ENCODE measurements at places on chromosomes 3 and 15. TPM values are rescaled to one million over a fixed set of nuclear protein-coding genes. Genes with fewer than 3 reads are reported as not detected.

- DNase-seq, result no peak
These were observed 106.0 kb downstream of the MYH15 start for GRCh38 chr3:108404368-108404767.

DNA sequence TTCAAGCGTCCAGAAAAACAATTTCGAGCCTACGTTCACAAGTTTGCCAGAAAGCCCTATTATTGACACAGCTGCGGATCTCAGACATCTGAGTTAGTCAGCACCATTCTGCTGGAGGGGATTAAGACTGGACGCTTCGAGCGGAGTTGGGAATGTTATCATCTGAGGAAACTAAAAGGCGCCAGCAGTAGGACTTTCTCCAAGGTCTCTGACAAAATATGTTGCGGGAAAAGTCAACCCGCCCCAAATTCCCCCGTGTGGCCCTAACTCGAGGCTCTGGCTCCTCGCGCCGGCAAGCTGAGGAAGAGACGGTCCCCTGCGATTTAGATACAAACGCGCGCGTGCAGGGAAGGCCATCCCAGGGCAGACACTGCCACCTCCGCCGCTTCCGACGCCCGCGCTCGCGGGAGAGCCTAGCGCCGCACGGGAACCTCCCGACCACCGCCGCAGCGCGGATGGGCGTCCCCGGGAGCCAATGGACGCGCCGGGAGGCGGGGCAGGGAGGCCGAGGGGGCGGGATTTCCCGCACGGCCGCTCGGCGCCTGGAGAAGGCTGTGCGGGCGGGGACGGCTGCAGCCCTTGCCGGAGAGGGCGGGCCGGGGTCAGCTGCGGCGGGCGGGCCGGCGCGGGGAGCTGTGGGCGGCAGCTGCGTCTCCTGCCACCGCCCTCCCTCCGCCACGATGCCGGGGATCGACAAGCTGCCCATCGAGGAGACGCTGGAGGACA is at the start of gene APPL1:
APPL1 (plus strand) TSS at position 526 of the 726 bp plus-strand sequence; CDS start at position 681, 155 bp downstream.
- DNase-seq, result peak; percentile 94

HMCES gene
- total RNA-seq, result 53.7 TPM

DNA sequence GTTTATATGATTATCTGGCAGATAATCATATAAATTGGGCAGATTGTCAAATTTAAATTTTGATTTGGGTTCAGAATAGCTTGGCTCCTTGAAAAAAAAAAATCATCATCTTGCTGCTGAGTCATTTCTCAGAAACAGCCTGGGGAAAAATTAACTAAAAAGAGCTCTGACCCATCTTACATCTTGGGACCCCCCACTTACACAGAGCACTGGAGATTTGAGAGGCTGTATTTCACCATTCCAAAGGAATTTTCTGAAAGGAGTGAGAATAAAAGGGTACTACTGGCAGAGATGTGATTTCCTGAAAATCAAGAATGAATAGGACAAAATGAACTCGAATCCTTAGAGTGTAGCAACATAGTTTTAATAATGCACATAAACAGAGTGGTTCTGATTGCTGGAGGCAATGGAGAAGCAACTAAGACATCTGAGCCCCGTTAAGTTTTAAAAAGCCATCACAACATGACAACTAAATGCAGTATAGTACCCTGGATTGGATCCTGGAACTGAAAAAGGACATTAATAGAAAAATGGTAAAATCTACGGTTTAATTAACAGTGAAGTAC is 97.5 kb downstream of the RFTN1 start:
- no peak for DNase-seq

- DNase-seq, result no peak
These were observed 24.1 kb upstream of the MITF start for GRCh38 chr3:69715204-69715603.

PFKFB4 gene
- 8.1 TPM for total RNA-seq

GOLGA8N gene
- total RNA-seq, result 1.8 TPM

DNA sequence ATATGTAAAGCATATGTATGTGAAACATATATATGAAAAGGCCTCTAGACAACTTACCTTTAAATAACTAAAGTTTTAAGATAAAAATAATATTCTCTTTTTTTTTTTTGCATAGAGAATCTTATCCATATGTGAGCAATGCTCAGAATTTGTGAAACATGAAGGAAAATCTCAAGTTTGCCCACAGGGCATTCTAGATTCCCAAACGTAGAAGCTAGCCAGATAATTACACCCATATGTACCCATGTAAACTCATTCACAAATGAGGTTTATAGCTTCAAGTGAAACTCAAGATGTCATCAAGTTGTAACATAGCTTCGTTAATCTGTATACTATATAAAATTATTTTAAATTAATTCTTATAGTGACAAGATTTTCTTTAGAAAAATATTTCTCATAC is 537.3 kb upstream of the NR2F2 start:
- no peak for DNase-seq

DNA sequence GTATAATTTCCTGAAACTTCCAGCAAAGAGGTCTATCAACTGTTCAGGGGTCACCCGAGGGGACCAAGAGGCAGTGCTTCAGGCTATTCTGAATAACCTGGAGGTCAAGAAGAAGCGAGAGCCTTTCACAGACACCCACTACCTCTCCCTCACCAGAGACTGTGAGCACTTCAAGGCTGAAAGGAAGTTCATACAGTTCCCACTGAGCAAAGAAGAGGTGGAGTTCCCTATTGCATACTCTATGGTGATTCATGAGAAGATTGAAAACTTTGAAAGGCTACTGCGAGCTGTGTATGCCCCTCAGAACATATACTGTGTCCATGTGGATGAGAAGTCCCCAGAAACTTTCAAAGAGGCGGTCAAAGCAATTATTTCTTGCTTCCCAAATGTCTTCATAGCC is 6.8 kb downstream of the GCNT3 start:
- DNase-seq, result peak; percentile 15

B2M gene
- 5,339 TPM for total RNA-seq

- peak; percentile 24 for DNase-seq
These were observed 1.2 kb downstream of the CLSTN2 start for GRCh38 chr3:139935866-139936817.

DNA sequence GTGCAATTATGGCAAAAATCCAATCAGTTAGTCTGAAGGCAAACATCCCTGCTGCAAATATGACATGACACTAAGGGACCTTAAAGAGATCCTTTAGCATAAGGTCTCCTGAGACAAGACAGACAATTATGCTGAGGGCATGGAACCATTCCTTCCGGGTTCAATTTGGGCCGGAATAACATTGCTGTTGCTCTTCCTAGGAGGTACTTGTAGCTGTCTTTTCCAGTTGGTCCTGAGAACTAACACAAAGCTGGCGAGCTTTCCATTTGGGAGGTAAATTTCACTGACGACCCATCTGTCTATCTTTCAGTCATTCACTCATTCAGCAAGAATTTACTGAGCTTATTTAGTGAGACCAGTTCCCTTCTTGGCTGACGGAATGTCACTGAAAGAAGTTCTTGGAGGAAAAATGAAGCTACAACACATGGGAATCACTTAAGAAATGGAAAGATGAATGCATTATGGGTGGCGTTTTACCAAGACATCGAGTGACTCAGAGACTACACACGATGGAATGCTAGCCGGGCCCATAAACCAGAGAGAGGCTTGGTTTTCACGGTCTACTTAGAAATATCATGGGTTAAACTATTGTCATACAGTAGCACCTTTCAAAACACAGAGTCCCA is 215.5 kb downstream of the PDZRN3 start:
- no peak for DNase-seq

- DNase-seq, result no peak
These were observed 27.6 kb downstream of the GNB5 start for GRCh38 chr15:52163321-52164190.

USP19 gene
- 59.1 TPM for total RNA-seq

DNA sequence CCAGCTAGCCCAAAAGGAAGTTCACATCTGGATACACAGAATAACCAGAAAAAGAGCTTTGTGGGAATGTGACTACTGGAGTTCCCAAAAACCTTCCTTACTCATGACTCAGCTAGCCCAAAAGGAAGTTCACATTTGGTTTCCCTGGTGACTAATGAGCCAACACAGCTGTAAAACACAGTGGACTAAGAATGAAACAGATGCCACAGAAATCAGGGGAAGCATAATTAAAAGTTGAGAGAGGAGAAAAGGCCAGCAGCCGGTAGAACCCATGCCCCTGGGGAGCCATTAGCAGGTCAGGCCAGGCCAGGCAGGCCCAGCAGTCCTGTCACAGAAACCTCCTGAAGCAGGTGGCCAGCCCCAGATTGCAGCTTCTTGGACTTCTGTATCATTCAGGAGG is 130.3 kb downstream of the GHSR start:
- DNase-seq, result peak; percentile 49

- no peak for DNase-seq
These were observed 436.9 kb upstream of the TGFBR2 start for GRCh38 chr3:30169487-30169886.

- DNase-seq, result peak; percentile 40
These were observed 35.5 kb upstream of the CGNL1 start for GRCh38 chr15:57340682-57341259.

KBTBD13 gene
- total RNA-seq, result not detected

- no peak for DNase-seq
These were observed 6.5 kb downstream of the DYNC1LI1 start for GRCh38 chr3:32564195-32564594.

DNA sequence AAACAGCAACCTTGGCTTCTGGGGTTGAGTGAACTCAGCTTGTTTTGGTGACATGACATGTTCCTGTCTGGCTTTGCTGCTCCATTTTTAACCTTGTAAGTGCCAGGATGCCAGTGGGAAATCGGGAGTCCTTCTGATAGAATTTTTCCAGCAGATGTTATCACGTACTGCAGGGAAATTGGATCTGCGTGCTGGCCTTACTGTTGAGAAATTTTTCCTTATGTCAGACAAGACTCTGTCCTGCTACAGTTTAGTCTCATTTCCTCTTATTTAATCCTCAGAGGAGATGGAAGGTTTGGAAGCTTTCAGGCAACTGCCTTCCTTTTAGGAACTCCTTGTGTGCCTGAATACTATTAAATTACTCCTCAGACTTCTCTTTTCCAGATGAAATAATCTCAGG is 80.6 kb downstream of the PGPEP1L start:
- no peak for DNase-seq

GRAMD2A gene
- total RNA-seq, result 3.3 TPM

TATDN2 gene
- 35.3 TPM for total RNA-seq

DNA sequence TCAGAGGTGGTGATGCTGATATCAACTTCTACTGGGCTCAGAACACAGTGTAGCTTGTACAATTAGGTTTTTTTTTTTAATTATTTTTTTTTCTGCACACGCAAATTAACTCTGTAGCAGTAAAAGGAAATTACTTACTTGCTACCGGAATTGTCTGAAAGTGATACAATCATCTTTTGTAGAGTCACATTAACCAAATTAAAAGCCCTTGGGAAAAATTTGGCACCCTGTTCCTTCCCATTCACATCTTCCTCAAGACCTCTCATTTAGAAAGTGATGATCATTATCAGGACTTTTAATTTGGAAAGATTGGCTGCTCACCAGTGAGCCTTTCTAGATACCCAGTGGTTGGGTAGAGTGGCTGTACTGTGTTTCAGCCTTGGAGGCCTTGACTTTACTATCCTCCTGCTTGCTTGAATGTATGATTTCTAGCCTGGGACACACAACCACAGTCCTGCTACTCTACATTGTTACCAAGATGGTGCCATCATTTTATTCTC is 158.3 kb downstream of the ECT2 start:
- DNase-seq, result no peak

- DNase-seq, result no peak
These were observed 56.2 kb downstream of the QTRT2 start for GRCh38 chr3:114112696-114113095.

GRCh38 chr15:36958606-36959005 is 141.7 kb downstream of the MEIS2 start:
- DNase-seq, result no peak

GOLGA6D gene
- total RNA-seq, result not detected

DNA sequence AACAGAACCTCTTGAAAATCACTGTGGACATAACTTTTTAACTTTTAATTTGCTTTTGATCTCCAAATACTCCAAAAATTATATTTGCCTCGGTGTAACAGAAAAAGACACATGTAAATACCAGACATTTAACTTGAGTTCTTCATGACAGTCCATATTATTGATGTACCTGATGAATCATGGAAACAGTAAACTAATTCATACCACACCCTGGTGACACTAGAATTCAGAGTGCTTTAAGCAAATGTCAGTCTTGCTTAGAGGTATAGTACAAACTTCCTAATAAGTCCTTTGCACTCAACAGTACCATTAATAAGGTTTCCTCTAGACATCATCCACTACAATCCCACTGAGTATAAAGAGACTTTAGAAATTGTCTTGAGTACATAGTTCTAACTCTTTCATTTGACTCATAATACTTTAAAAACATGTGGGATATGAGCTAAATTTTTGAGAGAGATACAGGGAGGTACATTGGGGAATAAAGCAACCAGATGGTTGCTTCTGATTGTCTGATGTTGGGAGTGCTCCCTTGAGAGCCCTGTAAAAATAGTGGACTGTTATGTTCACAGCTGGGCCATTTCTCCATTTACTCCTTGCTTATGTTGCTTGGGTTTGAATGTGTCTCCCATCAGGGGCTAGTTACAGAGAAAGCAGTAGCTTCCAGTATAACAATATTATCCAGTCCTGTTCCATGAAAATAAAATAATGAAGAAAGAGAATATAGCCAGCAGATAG is 175.7 kb downstream of the ALCAM start:
- no peak for DNase-seq

MORC1 gene
- total RNA-seq, result not detected

GRCh38 chr15:51171634-51171932 is 76.9 kb upstream of the TNFAIP8L3 start:
- no peak for DNase-seq

DNA sequence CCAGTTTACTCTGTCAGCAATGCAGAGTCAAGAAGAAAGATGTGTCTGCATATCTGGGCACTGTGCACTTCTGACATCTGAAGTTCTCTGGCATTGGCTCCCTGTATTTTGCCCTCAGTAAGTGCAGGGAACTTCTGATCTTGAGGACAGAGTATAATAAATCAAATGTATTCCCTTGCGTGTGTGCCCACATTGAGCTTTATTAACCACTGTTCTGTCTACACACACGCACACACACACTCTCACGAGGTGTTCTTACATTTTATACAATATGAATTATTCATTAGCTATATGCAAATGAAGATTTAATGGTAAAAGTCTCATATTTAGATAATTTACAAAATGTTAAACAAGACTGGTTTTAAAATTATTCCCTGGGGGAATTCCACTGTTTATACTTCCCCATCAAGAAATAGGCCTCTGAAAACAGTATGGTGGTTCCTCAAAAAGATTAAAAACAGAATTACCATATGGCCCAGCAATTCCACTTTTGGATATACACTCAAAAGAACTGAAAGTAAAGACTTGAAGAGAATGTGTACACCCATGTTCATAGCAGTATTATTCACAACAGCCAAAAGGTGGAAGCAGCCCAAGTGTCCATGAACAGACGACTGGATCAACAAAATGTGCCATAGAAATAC is 24.6 kb upstream of the ANPEP start:
- DNase-seq, result no peak

EMC7 gene
- total RNA-seq, result 73.1 TPM

GRCh38 chr3:151230646-151231045 is 27.6 kb upstream of the GPR171 start:
- DNase-seq, result no peak
